ENCODE measurements at places on chromosomes 2 and 18.
A peak's percentile ranks its signal among the peaks of the same experiment; 100 is the strongest.

GRCh38 chr2:235433860-235434259 is 60.0 kb upstream of the AGAP1 start:
- H3K27me3 ChIP-seq = peaks cover 14% of the 10 kb centered on the region
- H3K27ac ChIP-seq = no peak overlapping the region
- H3K36me3 ChIP-seq = no peaks in the 10 kb centered on the region
- no peaks in the 10 kb centered on the region for H3K4me1 ChIP-seq
- DNase-seq = no peak

GRCh38 chr18:13587937-13588336 is 138.4 kb downstream of the FAM210A start:
- peak overlapping the region; percentile 83 for H3K27ac ChIP-seq
- peaks cover 68% of the 10 kb centered on the region for H3K4me1 ChIP-seq
- H3K36me3 ChIP-seq = no peaks in the 10 kb centered on the region
- H3K27me3 ChIP-seq = no peaks in the 10 kb centered on the region
- no peak overlapping the region for H3K4me3 ChIP-seq

- DNase-seq = no peak
- H3K36me3 ChIP-seq = no peaks in the 10 kb centered on the region
- no peaks in the 10 kb centered on the region for H3K27me3 ChIP-seq
- no peak overlapping the region for H3K4me3 ChIP-seq
- no peaks in the 10 kb centered on the region for H3K4me1 ChIP-seq
These were observed 73.3 kb downstream of the TFCP2L1 start for GRCh38 chr2:121211689-121212151.

DNA sequence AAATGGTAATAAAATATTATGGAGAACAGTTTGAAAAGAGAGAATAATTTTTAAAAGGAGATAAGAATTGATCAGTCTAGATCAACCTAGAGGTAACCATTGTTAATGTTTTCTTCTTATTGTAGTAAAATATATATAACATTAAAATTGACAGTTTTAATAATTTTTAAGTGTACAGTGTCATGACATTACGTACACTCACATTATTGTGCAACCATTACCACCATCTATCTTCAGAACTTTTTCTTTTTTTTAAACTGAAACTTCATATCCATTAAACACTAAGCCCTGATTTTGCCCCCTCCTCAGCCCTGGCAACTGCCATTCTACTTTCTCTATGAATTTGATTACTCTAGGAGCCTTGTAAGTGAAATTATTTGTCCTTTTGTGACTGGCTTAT is 121.1 kb downstream of the LDLRAD4 start:
- no peaks in the 10 kb centered on the region for H3K4me1 ChIP-seq
- no peaks in the 10 kb centered on the region for H3K36me3 ChIP-seq
- DNase-seq = no peak
- no peak overlapping the region for H3K4me3 ChIP-seq
- H3K27me3 ChIP-seq = no peaks in the 10 kb centered on the region
- H3K27ac ChIP-seq = peak overlapping the region; percentile 12

- peaks cover 10% of the 10 kb centered on the region for H3K36me3 ChIP-seq
- H3K27ac ChIP-seq = peak overlapping the region; percentile 49
- no peak for DNase-seq
- H3K4me1 ChIP-seq = peaks cover 71% of the 10 kb centered on the region
- H3K4me3 ChIP-seq = peak overlapping the region; percentile 23
- no peaks in the 10 kb centered on the region for H3K27me3 ChIP-seq
These were observed 28.5 kb upstream of the ACKR3 start for GRCh38 chr2:236541008-236541562.
